Esophagus squamous epithelium (tissue), 5 donors: ENCODE measurements at places on chromosomes 6 and 20.

GRCh38 chr20:61052195-61052750 lies 199.8 kb upstream of the CDH4 start:
- DNase-seq = no peak

- no peak for DNase-seq
Measured at GRCh38 chr6:12174878-12175277, 115.3 kb upstream of the EDN1 start.

DNA sequence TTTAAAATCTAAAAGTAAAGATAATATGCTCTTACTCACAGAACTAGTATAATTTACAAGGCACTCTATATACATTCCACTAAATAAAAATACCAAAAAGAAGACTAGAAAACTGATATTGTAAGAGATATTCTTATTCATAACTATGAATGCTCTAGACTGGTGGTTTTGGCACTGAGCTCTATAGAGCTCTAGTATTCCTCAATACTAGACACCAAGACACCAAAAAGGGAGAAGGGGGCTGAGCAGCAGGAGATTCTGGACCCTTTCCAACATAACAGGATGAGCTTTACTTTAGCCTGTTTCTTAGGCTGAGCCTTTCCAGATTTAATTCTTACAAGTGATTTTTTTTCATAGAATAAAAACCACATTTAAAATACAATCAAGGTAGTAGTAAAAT lies 173.6 kb downstream of the COL21A1 start:
- DNase-seq = no peak

DNA sequence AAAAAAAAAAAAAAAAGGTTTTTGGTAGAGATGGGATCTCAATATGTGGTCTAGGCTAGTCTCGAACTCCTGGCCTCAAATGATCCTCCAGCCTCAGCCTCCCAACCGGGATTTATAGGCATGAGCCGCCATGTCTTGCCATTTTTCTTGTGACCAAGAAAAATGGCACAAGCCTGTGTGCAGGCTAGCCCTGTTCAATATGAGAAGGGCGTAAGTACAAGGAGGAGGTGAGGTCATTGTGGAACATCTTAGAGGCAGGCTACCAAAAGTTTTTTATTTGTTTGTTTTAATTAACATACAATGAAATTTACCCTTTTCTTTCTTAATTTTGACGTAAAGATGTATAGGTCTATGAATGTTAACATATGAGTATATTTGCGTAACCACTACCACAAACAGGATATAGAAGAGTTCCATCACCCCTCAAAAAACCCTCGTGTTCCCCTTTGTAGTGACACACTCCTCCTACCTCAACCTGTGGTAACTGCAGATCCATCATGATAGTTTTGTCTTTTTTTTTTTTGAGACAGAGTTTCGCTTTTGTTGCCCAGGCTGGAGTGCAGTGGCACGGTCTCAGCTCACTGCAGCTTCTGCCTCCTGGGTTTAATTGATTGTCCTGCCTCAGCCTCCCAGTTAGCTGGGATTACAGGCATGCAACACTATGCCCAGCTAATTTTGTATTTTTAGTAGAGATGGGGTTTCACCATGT lies 28.3 kb upstream of the KIF3B start:
- no peak for DNase-seq

- DNase-seq = no peak
Measured at GRCh38 chr6:113782636-113783035, 74.5 kb upstream of the MARCKS start.

DNA sequence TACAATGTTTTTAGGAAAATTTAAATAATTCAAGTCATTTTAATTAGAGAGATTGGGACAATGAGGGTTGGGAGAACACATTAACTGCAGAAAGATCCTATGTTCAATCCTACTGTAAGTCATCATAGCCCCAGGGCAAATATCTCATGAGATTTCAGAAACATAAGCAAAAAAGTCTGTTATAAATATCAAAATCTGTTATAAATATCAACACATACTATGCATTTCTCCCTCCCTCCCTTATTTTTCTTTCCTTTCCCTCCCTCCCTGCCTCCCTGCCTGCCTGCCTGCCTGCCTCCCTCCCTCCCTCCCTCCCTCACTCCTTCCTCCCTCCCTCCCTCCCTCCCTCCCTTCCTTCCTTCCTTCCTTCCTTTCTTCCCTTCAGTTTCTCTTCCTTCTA lies 267.3 kb upstream of the SASH1 start:
- DNase-seq = no peak

DNA sequence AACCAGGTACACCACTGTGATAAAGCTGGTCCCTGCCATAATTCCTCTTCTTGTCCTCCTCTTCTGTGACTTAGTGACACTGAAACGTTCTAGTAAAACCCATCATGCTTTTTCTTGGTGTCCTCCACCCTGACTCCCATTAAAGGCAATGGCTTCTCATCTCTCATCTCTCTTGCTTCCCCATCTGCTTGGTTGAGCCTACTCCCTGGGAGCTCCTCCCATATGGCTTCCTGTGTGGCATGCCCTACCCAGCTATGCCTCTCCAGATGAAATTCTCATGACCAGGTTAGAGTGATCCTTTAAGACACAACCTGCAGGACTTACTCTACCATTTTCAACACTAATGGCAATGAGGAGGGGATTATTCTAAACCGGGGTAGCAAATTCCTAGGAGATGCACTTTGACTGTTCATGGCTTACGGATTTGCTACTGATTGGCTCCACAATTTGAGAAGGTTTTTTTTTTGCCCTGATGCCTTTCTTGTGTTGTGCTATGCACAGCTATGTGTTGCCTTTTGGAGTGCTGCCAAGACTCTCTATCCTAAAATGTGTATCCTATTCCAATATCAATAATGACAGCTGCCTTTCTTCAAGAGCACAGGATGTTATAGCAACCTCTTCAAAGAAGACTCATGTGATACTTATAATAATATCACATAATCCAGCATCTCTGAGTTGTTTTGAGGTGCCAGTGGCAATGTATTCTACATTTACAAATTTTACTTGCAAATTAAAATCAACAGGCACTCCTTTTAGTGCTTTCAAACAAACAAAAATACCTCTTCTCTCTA lies 6.1 kb downstream of the SIRPG start:
- no peak for DNase-seq

GRCh38 chr6:117597755-117598154 lies 4.6 kb downstream of the GOPC start:
- no peak for DNase-seq

- DNase-seq = no peak
Measured at GRCh38 chr6:136952714-136953260, 30.7 kb downstream of the SLC35D3 start.
